ENCODE measurements at places on chromosomes 11 and 22.

- no peak for DNase-seq
Observed at GRCh38 chr22:48757985-48758561, 1069.6 kb downstream of the BRD1 start.

GRCh38 chr11:71240865-71241691 lies 11.3 kb downstream of the SHANK2 start:
- DNase-seq = peak; percentile 65

GRCh38 chr22:33706100-33706499 lies 214.2 kb downstream of the LARGE1 start:
- DNase-seq = peak; percentile 55

GRCh38 chr11:89493431-89493830 lies 2.3 kb upstream of the NOX4 start:
- DNase-seq = no peak

DNA sequence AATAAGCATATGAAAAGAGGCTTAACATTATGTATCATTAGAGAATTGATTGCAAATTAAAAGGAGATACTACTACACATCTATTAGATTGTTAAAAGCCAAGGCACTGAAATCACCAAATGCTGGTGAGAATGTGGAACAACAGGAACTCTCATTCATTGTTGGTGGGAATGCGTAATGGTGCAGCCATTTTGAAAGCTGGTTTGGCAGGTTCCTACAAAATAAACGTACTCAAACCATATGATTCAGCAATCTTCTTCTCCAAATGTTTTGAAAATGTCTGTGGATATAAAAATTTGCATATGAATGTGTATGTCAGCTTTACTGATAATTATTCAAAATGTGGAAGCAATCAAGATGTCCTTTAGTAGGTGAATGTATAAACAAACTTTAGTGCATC lies 176.4 kb upstream of the PLET1 start:
- DNase-seq = peak; percentile 43

GRCh38 chr11:14054116-14055107 lies 91.9 kb downstream of the SPON1 start:
- DNase-seq = no peak

- no peak for DNase-seq
Observed at GRCh38 chr11:93540337-93540736, 2.9 kb downstream of the SMCO4 start.

DNA sequence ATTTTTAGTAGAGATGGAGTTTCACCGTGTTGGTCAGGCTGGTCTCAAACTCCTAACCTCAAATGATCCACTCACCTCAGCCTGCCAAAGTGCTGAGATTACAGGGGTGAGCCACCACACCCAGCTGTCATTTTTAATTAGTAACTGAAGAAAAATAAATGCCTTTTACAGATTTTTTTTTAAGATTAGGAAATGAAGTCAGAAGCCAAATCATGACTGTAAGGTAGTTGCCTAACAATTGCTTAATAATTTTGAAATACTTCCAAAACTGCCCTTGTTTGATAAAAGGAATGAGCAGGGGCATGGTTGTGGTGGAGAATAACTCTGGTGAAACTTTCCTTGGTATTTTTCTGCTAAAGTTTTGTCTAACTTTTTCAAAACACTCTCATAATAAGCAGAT lies 98.9 kb upstream of the SLC5A12 start:
- DNase-seq = no peak

- DNase-seq = no peak
Observed at GRCh38 chr11:8354622-8355415, 91.1 kb upstream of the LMO1 start.

GRCh38 chr22:37370306-37370979 lies 56.8 kb downstream of the ELFN2 start:
- DNase-seq = no peak

Data from GM23338 (cell line).